A673 (cell line): ENCODE measurements at places on chromosomes 4 and X. TPM values are rescaled to one million over a fixed set of nuclear protein-coding genes. Genes with fewer than 3 reads are reported as not detected.

GRCh38 chr4:845836-846251, 19.9 kb upstream of the CPLX1 start:
- H3K36me3 ChIP-seq: no peaks in the 10 kb centered on the region
- no peak overlapping the region for H3K4me3 ChIP-seq
- no peak for DNase-seq
- H3K4me1 ChIP-seq: no peaks in the 10 kb centered on the region
- no peak overlapping the region for H3K27ac ChIP-seq

DNA sequence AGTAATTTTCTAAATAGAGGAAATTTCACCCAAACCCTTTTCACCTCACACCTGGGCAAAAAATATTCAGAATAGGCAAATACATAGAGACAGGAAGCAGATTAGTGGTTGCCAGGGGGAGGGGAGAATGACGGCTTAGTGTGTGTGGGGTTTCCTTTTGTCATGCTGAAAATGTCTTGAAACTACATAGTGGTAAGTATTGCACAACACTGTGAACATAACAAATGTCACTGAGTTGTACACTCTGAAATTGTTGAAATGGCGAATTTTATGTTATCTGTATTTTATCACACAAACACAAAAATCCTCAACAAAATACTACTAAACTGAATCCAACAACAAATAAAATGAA, 60.7 kb upstream of the PLAC1 start:
- no peak for DNase-seq
- H3K4me1 ChIP-seq: no peaks in the 10 kb centered on the region
- H3K36me3 ChIP-seq: no peaks in the 10 kb centered on the region
- no peaks in the 10 kb centered on the region for H3K27me3 ChIP-seq

GRCh38 chr4:155241664-155242063, 33.2 kb downstream of the NPY2R start:
- no peak overlapping the region for H3K27ac ChIP-seq
- no peaks in the 10 kb centered on the region for H3K4me1 ChIP-seq
- no peaks in the 10 kb centered on the region for H3K36me3 ChIP-seq

The SATL1 gene
- 0.13 and 0.24 TPM in 2 replicates for total RNA-seq
